Thymus (tissue), 14 donors: ENCODE measurements at places on chromosomes 12 and 14. TPM values are rescaled to one million over a fixed set of nuclear protein-coding genes. Genes with fewer than 3 reads are reported as not detected.
A peak's percentile ranks its signal among the peaks of the same experiment; 100 is the strongest.

DNA sequence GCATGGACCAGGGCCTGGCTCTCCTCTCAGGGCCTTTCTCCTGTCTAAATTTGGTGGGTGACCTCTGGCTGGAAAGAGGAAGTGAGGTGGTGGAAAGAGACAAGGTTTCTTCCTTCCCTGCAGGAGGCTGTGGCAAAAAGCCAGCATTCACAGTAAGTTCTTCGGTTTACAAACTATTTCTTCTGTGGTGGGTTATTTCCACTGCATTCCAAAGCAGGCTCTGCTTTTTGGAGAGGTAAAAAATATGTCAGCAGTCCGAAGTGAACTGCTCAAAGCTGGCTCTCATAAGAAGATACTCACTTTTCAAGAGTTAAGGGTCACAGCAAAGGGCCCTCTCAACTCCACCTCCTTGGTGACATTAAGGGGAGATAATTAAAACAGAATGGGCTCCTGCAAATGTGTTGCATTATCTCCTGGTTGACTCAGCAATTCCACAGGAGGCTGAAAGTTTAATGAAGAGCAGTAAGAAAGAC lies 48.9 kb upstream of the POC1B start:
- H3K27me3 ChIP-seq, result no peaks in the 10 kb centered on the region
- no peaks in the 10 kb centered on the region for H3K4me1 ChIP-seq
- H3K27ac ChIP-seq, result no peak overlapping the region
- no peak overlapping the region for H3K4me3 ChIP-seq
- DNase-seq, result no peak
- no peaks in the 10 kb centered on the region for H3K36me3 ChIP-seq

GRCh38 chr14:101774006-101774795 lies 12.7 kb downstream of the PPP2R5C start:
- H3K27ac ChIP-seq, result peak overlapping the region; percentile 89
- no peaks in the 10 kb centered on the region for H3K27me3 ChIP-seq
- no peak for DNase-seq
- H3K4me3 ChIP-seq, result peak overlapping the region; percentile 27

GRCh38 chr12:121577443-121578180 lies 3.2 kb downstream of the KDM2B start:
- H3K36me3 ChIP-seq, result peaks cover 24% of the 10 kb centered on the region
- no peak for DNase-seq
- H3K27ac ChIP-seq, result peak overlapping the region; percentile 31
- no peak overlapping the region for H3K4me3 ChIP-seq
- peaks cover 44% of the 10 kb centered on the region for H3K4me1 ChIP-seq

GRCh38 chr12:123491056-123491455 lies 33.1 kb downstream of the SNRNP35 start:
- no peaks in the 10 kb centered on the region for H3K36me3 ChIP-seq
- H3K27ac ChIP-seq, result no peak overlapping the region
- no peaks in the 10 kb centered on the region for H3K4me1 ChIP-seq
- no peak for DNase-seq
- H3K27me3 ChIP-seq, result no peaks in the 10 kb centered on the region

DNA sequence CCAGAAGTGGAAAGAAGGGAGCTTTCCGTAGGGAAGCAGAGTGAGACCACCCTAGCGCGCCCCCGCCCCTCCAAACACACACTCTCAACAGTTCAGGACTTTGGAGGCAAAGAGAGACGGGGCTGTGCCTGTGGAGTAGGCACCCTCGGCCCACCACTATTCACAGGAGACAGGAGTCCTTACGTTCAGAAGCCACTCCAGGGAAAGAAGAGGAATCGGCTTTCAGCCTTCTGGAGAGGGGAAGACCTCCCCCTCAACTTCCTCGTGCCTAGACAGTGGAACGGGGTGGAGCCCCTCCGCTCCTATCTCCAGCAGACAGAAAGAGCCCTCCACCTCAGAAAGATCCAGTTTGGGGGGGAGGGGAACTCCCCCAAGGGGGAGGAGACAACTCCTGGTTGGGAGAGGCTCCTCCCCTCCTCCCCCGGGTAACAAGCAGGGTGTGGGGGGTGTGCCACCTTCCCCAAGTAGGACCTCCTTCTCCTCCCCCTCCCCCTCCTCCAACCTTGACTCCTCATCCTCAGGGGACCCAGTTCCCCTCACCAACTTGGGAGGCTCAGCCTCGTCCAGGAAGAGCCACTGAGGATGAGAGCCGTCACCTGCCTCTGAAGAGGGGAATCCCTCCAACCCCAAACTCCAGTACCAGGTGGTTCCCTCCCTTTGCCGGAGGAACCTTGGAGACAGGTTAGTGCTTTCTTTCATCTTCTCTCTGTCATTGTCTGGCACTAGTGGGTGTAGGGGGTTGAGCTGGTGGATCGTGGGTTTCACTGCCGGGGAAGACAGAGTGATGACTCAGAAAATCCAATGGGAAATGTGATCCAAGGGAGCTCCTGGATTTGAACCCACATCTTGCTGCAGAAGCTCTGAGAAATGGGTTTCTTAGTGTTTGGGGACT lies 883 bp downstream of the FOXJ2 start:
- no peaks in the 10 kb centered on the region for H3K27me3 ChIP-seq
- H3K36me3 ChIP-seq, result no peaks in the 10 kb centered on the region
- H3K4me1 ChIP-seq, result peaks cover 56% of the 10 kb centered on the region
- peak; percentile 59 for DNase-seq
- H3K4me3 ChIP-seq, result peak overlapping the region; percentile 99
- peak overlapping the region; percentile 81 for H3K27ac ChIP-seq

DNA sequence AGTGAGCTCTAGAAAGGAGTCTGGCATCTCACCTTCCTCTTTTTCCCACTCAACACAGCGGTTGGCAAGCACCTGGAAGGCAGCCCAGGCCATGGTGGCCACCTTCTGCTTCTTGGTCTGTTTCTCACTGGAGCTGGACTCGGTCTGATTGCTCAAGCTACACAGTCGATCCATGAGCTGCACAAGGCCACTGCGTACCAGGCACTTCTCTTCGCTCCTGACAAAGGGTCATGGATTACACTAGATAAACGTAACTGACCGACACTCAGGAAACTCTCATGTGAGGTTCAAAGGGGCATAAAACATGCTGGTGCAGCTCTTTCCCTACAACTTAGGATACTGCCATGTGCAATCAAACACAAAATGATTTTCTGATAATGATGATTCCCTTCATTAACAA lies 113.7 kb downstream of the TRAFD1 start:
- no peak overlapping the region for H3K27ac ChIP-seq
- H3K4me1 ChIP-seq, result no peaks in the 10 kb centered on the region
- no peak for DNase-seq
- no peak overlapping the region for H3K4me3 ChIP-seq

GRCh38 chr12:116244001-116244400 lies 33.5 kb downstream of the MED13L start:
- no peak overlapping the region for H3K27ac ChIP-seq
- H3K4me1 ChIP-seq, result peaks cover 10% of the 10 kb centered on the region
- H3K27me3 ChIP-seq, result no peaks in the 10 kb centered on the region
- no peak for DNase-seq
- H3K36me3 ChIP-seq, result no peaks in the 10 kb centered on the region

GRCh38 chr14:79578470-79578869 lies 632.8 kb downstream of the DIO2 start:
- no peak for DNase-seq
- H3K27me3 ChIP-seq, result no peaks in the 10 kb centered on the region
- no peaks in the 10 kb centered on the region for H3K36me3 ChIP-seq
- H3K4me3 ChIP-seq, result no peak overlapping the region

Gene DHRS2
- total RNA-seq, result 0.28 TPM

GRCh38 chr12:129719416-129719815 lies 184.4 kb downstream of the TMEM132D start:
- no peaks in the 10 kb centered on the region for H3K36me3 ChIP-seq
- DNase-seq, result no peak
- no peak overlapping the region for H3K4me3 ChIP-seq
- H3K27ac ChIP-seq, result no peak overlapping the region
- H3K27me3 ChIP-seq, result no peaks in the 10 kb centered on the region
- no peaks in the 10 kb centered on the region for H3K4me1 ChIP-seq

DNA sequence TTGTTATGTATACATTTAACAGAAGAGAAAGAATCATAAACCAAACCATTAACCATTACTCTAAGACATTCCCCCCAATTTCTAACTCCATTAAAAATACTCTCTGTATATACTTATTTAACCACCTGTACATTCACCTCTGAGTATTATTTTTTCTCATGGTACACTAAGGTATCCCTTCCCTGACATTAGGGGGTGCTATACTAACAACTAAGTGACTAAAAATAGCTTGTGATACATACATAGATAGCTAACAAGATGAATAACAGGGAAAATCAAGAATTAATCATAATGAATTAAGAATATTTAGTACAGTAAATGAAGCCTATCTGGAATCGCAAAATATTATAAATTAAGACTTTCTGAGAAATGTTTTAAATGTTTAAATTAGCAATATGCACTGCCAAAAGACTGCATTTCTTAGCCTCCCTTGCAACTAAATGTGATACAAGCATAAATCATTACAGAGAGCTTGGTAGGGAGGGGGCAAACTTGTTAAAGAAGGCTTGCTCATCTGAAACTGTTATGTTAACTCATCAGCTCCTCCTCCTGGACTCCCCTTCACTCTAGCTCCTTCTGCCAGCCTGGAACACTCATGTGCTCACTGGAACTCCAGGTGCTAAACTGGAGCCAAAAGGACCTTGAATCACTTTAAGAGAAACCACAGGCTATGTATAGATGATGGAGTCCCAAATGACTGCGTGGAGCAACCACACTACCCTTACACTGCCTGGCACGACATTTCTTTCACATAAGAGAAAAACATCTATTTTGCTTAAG lies 14.9 kb downstream of the C2CD5 start:
- H3K27ac ChIP-seq, result no peak overlapping the region
- H3K27me3 ChIP-seq, result no peaks in the 10 kb centered on the region
- no peaks in the 10 kb centered on the region for H3K4me1 ChIP-seq
- H3K4me3 ChIP-seq, result no peak overlapping the region
- H3K36me3 ChIP-seq, result peaks cover 20% of the 10 kb centered on the region
- DNase-seq, result no peak

Gene FAM186B
- 0.09 TPM for total RNA-seq

DNA sequence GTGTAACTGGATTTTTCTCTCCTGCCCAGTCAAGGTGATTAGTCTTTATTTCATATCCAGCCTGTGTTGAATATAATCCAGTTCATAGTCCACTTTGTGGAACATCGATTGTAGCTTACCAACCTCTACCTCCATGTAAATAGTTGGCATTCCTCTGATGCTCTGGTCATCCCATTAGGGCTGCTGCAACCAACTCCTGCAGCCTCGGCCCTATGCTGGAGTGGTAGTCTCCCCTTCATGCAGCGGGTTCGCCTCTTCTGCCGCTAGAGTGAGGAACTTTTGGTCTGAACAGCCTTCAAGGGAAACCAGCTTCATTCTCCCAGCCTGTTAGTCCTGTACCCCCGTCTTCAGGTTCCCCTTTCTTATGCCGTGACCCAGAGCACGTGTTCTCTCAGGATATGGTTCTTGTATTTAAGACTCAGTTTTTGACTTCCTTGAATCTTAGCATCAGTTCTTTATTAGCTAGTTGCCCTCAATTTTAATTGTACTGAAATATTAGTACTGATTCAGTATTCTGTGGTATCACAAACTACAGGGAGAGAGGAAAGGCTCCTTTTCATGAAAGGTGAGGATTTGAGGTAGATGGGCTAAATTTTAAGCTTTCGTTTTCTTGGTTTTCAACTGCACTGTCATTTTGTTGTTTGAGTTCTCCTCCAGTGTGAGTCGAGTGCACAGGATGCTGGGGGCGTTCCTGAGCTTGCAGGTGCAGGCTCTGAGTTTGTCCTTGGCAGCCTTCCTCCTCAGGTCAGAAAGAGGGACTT lies 33.2 kb downstream of the ZNF664 start:
- H3K27ac ChIP-seq, result peak overlapping the region; percentile 93
- peak; percentile 59 for DNase-seq
- H3K4me1 ChIP-seq, result peaks cover 38% of the 10 kb centered on the region
- no peaks in the 10 kb centered on the region for H3K27me3 ChIP-seq
- peaks cover 44% of the 10 kb centered on the region for H3K36me3 ChIP-seq

GRCh38 chr12:43165351-43165750 lies 386.7 kb downstream of the ADAMTS20 start:
- DNase-seq, result no peak
- H3K4me1 ChIP-seq, result no peaks in the 10 kb centered on the region
- H3K4me3 ChIP-seq, result no peak overlapping the region
